Hepatic stellate cell (primary cell): ENCODE measurements at places on chromosomes 4 and X.

DNA sequence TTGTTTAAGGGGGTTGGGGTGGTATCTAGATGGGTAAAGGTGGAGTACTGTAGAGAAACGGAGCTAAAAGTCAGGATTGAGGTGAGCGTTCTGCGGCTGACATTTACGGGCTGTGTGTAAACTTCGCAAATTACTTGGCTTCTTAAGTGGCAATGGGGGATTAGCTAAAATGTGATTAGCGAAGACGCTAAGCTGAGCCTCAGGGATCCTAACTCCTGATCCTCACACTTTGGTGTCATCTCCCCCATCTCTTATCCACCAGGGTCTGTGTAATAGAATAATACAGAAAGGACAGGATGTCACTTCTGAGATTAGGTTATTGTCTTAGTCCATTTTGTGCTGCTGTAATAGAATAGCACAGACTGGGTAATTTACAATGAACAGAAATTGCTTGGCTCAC is 10.6 kb upstream of the FAT1 start:
- DNase-seq: no peak

- DNase-seq: no peak
Observed at GRCh38 chr4:155762334-155762733, 3.5 kb downstream of the GUCY1B1 start.

DNA sequence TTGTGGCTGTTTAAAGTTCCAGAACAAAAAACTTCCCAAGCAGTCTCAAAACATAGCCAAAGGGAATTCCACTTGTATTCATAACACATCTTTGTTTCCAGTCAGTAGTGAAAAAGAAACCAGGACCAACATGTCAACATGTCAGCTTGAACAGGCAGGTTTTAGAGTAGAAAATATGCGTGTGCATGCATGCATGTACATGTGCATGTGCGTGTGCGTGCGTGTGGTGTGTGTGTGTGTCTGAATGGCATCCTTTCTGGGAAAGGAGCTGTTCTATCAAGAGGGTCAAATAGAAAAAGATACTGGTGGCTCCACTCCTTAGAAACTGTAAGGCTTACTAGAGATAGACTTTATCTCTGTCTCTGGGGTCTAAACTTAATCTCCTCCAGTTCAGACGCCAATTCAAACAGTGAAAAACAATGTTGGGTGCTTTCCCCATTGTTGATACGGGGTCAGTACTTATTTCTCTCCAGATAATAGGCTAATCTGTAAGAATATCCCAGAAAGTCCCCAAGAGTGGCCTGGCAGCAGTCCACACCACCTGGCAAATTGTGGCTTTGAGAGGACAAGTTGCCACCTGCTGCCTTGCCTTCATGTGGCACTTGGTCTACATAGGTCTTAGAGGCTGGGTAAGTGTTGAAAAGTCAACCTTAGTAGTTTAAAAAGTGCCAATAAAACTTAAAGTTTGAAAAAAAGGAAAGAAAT is 110.4 kb downstream of the SCD5 start:
- no peak for DNase-seq

GRCh38 chrX:153934148-153934761 is 582 bp downstream of the NAA10 start:
- no peak for DNase-seq

- no peak for DNase-seq
Observed at GRCh38 chr4:107247738-107248137, 211.6 kb upstream of the DKK2 start.

GRCh38 chr4:156692016-156692415 is 279.6 kb downstream of the PDGFC start:
- DNase-seq: no peak

DNA sequence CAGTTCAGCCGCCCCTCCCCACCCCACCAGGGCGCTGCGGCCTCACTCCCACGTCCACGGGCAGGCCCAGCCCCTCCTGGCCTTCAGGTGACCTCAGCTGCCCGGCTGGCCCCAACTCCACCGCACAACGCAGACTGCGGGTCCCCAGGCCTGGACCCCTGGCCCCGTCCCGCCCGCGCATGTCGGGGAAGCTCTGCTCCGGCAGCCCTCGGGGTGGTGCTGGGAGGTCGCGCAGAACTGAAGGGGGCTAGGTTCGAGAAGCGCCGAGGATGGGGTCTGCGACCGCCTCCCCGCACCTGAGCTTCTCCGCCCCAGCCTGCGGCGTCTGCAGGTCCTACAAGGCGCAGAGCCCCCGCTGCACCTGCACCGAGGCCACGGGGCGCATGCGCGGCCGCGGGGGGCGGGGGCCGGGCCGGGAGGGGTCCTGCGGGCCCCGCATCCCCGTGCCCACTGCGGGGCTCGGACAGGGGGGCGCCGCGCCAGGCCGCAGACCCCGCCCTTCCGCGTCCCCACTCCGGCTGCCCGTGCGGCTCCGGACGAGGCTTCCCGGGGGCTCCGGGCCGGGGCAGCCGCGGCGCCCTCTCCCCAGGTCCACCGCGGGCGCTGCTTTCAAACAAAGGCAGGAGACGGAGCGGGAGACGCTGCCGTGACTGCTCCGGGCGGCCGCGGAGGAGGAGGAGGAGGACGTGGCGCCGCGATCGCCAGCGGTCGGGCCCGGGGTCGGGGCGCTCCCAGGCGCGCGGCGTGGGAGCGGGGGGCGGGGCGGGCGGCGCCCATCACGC is 672 bp upstream of the NAT8L start:
- DNase-seq: no peak

- DNase-seq: no peak
Observed at GRCh38 chr4:129346734-129347133, 250.8 kb downstream of the C4orf33 start.

GRCh38 chr4:166140951-166141350 is 267.9 kb downstream of the TLL1 start:
- DNase-seq: no peak

DNA sequence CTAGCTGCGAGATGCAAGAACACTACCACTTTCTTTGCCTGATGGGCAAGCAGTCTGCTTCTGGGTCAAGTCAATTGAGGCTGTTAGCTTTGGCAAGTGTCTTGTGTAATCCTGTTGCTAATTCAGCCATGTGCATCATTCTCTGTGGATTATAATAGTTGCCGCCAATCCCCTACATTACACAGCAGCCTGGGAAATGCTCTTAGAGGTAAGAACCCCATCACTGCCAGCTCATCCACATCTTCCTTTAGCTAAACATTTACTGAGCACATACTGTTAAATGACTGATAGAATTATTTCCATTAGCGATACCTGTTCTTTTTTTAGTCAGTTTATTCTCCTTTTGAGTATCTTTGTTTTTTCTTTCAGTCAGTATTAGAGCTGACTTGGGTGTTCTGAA is 116.2 kb downstream of the CBR4 start:
- no peak for DNase-seq

GRCh38 chr4:44914748-44915147 is 188.4 kb upstream of the GNPDA2 start:
- no peak for DNase-seq

- no peak for DNase-seq
Observed at GRCh38 chrX:2145692-2146367, 354.9 kb downstream of the DHRSX start.

DNA sequence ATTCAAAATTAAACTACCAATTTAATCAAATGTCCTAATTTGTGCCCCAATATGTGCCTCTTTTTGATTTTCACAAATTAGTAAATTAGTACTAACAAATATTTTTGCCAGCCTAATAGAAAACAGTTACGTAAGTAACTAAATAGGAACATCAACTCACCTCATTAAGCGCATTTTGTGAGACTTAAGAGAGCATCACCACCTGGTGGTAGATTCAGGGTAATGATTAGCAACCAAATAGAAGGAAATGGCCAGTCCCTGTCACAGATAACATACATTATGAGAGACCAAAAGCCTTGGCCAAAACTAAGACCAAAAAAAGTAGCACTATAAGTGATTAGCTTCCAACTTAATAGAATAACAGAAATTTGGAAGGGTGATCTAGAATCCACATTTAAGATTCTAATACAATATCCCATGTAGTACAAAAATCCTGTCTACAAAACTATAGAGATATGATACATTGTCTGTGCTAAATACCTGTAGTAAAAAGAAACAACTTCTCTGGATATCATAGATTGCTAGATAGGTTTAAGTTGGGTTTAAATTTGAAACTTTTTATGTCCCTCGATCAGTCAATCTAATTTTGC is 46.7 kb downstream of the C4orf46 start:
- no peak for DNase-seq

GRCh38 chr4:127642169-127642568 is 9.4 kb downstream of the INTU start:
- DNase-seq: no peak

GRCh38 chr4:37477126-37477525 is 209.1 kb downstream of the RELL1 start:
- no peak for DNase-seq
